ENCODE measurements at places on chromosomes 7 and 10. TPM values are rescaled to one million over a fixed set of nuclear protein-coding genes. Genes with fewer than 3 reads are reported as not detected.

PIK3AP1 gene
- total RNA-seq = 6.5 TPM

- H3K27me3 ChIP-seq = no peaks in the 10 kb centered on the region
- no peak overlapping the region for H3K27ac ChIP-seq
- H3K4me3 ChIP-seq = no peak overlapping the region
- no peaks in the 10 kb centered on the region for H3K4me1 ChIP-seq
Measured at GRCh38 chr10:75342397-75342796, 59.2 kb downstream of the ZNF503 start.

GRCh38 chr7:139661043-139661440 lies 116.8 kb downstream of the HIPK2 start:
- peaks cover 21% of the 10 kb centered on the region for H3K4me1 ChIP-seq
- H3K27me3 ChIP-seq = no peaks in the 10 kb centered on the region
- no peaks in the 10 kb centered on the region for H3K36me3 ChIP-seq
- DNase-seq = no peak

GRCh38 chr10:72265508-72265907 lies 8.2 kb upstream of the DDIT4 start:
- no peaks in the 10 kb centered on the region for H3K27me3 ChIP-seq
- no peak overlapping the region for H3K4me3 ChIP-seq
- no peak overlapping the region for H3K27ac ChIP-seq
- H3K4me1 ChIP-seq = peaks cover 20% of the 10 kb centered on the region
- H3K36me3 ChIP-seq = no peaks in the 10 kb centered on the region

DNA sequence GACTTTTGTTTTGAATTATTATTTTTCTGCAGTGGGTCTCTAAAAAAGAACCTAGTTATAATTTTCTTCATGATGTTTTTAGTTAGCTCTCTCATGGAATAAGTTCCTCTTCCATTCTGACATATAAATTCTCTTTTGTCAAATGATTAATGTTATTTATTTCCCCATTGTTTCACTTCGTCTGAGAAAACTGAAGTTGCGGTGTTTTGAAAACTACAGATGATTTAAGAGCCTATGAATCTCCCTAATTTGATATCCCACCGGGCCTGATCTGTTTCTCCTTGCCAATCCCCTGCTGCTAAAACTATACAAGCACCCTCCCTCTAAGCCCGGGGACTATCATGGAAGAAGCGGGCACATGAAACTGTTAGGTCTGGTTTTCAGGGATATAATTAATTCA lies 41.4 kb downstream of the HTR7 start:
- no peaks in the 10 kb centered on the region for H3K4me1 ChIP-seq
- no peak overlapping the region for H3K27ac ChIP-seq
- H3K27me3 ChIP-seq = no peaks in the 10 kb centered on the region
- H3K36me3 ChIP-seq = no peaks in the 10 kb centered on the region
- no peak for DNase-seq
- no peak overlapping the region for H3K4me3 ChIP-seq

Measured in hepatocyte (in vitro differentiated cells).